ENCODE measurements at places on chromosomes 13 and 19.

- no peak overlapping the region for H3K4me3 ChIP-seq
- H3K36me3 ChIP-seq = no peaks in the 10 kb centered on the region
- peaks cover 72% of the 10 kb centered on the region for H3K27me3 ChIP-seq
- no peaks in the 10 kb centered on the region for H3K4me1 ChIP-seq
- H3K27ac ChIP-seq = no peak overlapping the region
Measured at GRCh38 chr19:50750010-50750409, 20.3 kb upstream of the GPR32 start.

DNA sequence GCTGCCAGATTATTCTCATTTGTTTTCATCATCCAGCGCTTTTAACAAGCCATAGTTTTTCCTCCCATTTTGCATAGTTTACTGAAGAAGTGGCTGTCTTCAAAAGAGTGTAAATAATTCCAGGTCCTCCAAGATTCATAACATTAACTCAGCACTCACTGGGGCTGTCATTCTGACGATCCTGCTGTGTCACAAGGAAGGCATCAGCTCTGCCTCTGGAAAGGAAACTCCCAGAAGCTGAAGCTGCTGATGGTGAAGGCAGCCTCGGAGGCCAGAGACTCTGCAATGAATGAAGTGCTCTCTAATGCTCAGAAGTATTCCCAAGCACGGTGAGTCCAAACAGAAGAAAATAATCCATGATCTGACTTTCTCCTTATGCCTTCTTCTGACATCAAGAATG, 60.0 kb downstream of the FLT1 start:
- H3K27ac ChIP-seq = no peak overlapping the region
- no peak for DNase-seq
- H3K36me3 ChIP-seq = no peaks in the 10 kb centered on the region
- no peak overlapping the region for H3K4me3 ChIP-seq
- no peaks in the 10 kb centered on the region for H3K4me1 ChIP-seq
- peaks cover 60% of the 10 kb centered on the region for H3K27me3 ChIP-seq

DNA sequence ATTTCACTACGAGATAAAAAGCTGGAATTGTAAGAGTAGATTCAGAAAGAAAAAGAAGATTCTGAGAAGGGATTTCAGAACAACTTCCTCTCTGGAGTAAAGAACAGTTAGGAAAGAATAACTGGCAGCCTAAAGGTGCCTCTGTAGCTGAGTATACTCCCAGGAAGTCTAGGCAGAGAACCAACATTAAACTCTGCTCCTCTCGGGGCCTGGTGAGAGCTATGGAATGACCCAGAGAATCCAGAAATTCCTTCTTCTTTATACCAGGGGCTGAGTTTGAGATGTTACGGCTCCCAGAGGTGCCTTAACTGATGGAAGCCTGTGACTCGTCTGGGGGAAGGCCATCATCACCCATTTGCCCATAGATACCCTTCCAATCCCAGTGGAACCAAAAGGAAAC, 39.1 kb downstream of the FAM216B start:
- H3K27ac ChIP-seq = no peak overlapping the region
- H3K36me3 ChIP-seq = no peaks in the 10 kb centered on the region
- no peak overlapping the region for H3K4me3 ChIP-seq
- no peaks in the 10 kb centered on the region for H3K4me1 ChIP-seq
- no peak for DNase-seq

GRCh38 chr13:112785483-112785856, 95.6 kb downstream of the ATP11A start:
- H3K4me3 ChIP-seq = no peak overlapping the region
- H3K36me3 ChIP-seq = no peaks in the 10 kb centered on the region
- no peak overlapping the region for H3K27ac ChIP-seq
- DNase-seq = no peak
- no peaks in the 10 kb centered on the region for H3K4me1 ChIP-seq
- H3K27me3 ChIP-seq = no peaks in the 10 kb centered on the region

GRCh38 chr19:3056417-3057088, 5.7 kb downstream of the TLE5 start:
- no peak for DNase-seq
- no peaks in the 10 kb centered on the region for H3K27me3 ChIP-seq
- no peak overlapping the region for H3K27ac ChIP-seq
- peaks cover 39% of the 10 kb centered on the region for H3K36me3 ChIP-seq

DNA sequence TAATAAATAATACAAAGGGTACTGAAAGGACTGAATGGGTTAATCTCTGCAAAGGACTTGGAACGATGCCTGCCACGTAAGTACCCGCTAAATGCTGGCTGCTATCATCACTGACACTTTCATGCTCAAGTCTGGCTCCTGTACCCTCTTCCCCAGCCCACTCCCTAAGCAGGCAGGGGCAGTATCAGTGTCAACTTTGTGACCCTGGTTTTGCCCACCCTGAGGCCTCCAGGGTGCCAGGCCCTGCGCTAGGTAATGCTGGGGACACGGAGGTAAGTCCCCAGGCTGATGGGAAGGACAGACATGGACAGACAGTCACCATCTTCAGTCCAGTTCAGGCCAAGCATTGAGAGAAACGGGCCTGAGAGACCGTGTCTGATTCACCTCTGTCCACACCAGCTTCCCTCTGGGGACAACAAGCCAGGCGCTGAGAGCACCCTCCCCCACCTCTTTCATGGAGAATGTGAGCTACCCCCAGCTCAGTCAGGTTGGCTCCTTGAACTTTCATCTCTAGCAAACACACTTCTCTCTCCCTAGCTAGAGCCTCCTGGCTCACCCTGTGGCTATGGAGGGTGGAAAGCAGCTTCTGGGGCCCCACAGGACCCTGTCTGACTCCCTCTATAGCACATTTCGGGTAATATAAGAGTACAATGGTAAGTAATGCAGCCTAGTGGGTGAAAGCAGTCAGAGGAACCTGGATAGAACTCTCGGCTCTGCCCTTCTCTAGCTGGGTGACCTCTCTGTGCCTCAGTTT, 800 bp downstream of the ETFB start:
- peak; percentile 36 for DNase-seq
- peaks cover 8% of the 10 kb centered on the region for H3K27me3 ChIP-seq
- H3K36me3 ChIP-seq = peaks cover 58% of the 10 kb centered on the region
- peak overlapping the region; percentile 93 for H3K27ac ChIP-seq

GRCh38 chr19:42512743-42513304, 15.5 kb downstream of the CEACAM1 start:
- H3K4me1 ChIP-seq = no peaks in the 10 kb centered on the region
- H3K27me3 ChIP-seq = no peaks in the 10 kb centered on the region
- DNase-seq = no peak
- H3K27ac ChIP-seq = no peak overlapping the region

DNA sequence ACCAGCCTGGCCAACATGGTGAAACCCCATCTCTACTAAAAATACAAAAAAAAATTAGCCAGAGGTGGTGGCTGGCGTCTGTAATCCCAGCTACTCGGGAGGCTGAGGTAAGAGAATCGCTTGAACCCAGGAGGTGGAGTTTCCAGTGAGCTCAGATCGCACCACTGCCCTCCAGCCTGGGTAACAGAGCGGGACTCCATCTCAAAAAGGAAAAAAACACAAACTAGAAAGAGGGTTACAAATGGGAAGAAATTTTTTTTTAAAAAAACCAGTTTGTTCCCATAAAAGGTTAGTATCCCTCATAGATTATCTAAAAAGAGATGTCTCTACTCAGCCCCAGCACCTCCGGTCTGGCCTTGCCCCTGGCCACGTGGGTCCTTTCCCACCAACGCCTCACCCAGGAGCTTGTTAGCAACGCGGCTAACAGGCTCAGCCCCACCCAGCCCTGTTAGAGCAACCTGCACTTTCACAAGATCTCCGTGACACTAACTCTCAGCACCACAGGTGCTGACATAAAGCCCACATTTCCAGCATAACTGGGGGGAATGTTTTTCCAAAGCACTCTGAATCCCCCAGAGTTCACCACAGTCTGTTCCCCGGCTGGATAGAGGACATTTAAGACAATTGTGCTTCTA, 4.3 kb downstream of the DMKN start:
- peak overlapping the region; percentile 93 for H3K4me3 ChIP-seq
- H3K4me1 ChIP-seq = peaks cover 17% of the 10 kb centered on the region
- H3K27me3 ChIP-seq = peaks cover 25% of the 10 kb centered on the region
- H3K36me3 ChIP-seq = peaks cover 49% of the 10 kb centered on the region

GRCh38 chr19:328025-328505, 16.5 kb downstream of the MIER2 start:
- no peak overlapping the region for H3K4me3 ChIP-seq
- H3K36me3 ChIP-seq = peaks cover 27% of the 10 kb centered on the region
- no peaks in the 10 kb centered on the region for H3K4me1 ChIP-seq
- H3K27me3 ChIP-seq = no peaks in the 10 kb centered on the region
- no peak overlapping the region for H3K27ac ChIP-seq

- no peak for DNase-seq
- no peak overlapping the region for H3K4me3 ChIP-seq
- no peak overlapping the region for H3K27ac ChIP-seq
- H3K4me1 ChIP-seq = no peaks in the 10 kb centered on the region
Measured at GRCh38 chr19:48947258-48947542, 7.5 kb upstream of the BAX start.

- DNase-seq = no peak
- no peak overlapping the region for H3K27ac ChIP-seq
- H3K4me3 ChIP-seq = no peak overlapping the region
Measured at GRCh38 chr13:30312904-30313303, 5.6 kb upstream of the KATNAL1 start.

DNA sequence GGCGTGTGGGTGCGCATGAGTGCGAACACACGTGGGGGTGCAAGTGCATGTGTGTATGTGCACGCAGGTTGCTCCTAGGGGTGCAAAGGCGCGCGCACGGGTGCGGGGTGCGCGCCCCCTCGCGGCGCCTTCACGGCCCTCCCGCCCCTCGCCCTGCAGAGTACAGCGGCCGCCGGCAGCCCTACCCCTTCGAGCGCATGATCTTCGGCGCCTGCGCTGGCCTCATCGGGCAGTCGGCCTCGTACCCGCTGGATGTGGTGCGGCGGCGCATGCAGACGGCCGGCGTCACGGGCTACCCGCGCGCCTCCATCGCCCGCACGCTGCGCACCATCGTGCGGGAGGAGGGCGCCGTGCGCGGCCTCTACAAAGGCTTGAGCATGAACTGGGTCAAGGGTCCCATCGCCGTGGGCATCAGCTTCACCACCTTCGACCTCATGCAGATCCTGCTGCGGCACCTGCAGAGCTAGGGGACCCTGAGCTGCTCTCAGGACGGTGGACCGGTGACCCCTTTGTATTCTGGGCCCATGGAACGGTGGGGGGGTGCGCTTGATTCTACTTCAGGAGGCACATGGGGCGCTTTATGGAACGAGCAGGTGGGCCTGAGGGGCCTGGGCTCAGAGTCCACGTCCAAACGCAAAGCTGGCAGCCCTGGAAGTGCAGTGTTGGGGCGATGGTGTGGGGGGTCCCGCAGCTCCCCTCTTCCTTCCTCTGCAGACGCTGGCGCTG, 27.7 kb downstream of the TMEM161A start:
- no peaks in the 10 kb centered on the region for H3K4me1 ChIP-seq
- no peak for DNase-seq
- H3K27me3 ChIP-seq = no peaks in the 10 kb centered on the region
- H3K4me3 ChIP-seq = no peak overlapping the region
- no peak overlapping the region for H3K27ac ChIP-seq
- peaks cover 5% of the 10 kb centered on the region for H3K36me3 ChIP-seq

DNA sequence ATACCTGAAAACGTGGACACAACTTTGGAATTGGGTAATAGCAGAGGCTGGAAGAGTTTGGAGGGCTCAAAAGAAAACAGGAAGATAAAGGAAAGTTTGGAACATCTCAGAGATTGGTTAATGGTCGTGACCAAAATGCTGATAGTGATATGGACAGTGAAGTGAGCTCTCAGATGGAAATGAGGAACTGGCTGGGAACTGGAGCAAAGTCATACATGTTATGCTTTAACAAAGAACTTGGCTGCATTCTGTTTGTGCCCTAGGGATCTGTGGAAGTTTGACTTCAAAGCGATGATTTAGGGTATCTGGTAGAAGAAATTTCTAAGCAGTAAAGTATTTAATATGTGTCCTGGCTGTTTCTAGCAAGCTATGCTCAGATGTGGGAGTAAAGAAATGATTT, 136.2 kb downstream of the DNAJC3 start:
- no peak for DNase-seq
- H3K36me3 ChIP-seq = no peaks in the 10 kb centered on the region
- H3K27ac ChIP-seq = no peak overlapping the region
- no peaks in the 10 kb centered on the region for H3K27me3 ChIP-seq
- no peak overlapping the region for H3K4me3 ChIP-seq

- no peaks in the 10 kb centered on the region for H3K36me3 ChIP-seq
- no peak overlapping the region for H3K27ac ChIP-seq
- H3K4me1 ChIP-seq = no peaks in the 10 kb centered on the region
- no peak for DNase-seq
- no peak overlapping the region for H3K4me3 ChIP-seq
Measured at GRCh38 chr13:33764716-33765115, 53.2 kb upstream of the RFC3 start.

GRCh38 chr19:38304352-38304865, 358 bp downstream of the C19orf33 start:
- peak overlapping the region; percentile 96 for H3K4me3 ChIP-seq
- H3K4me1 ChIP-seq = peaks cover 49% of the 10 kb centered on the region
- no peak for DNase-seq
- peak overlapping the region; percentile 96 for H3K27ac ChIP-seq
- H3K27me3 ChIP-seq = no peaks in the 10 kb centered on the region

GRCh38 chr13:105031306-105031705, 1504.2 kb downstream of the EFNB2 start:
- no peak overlapping the region for H3K27ac ChIP-seq
- H3K4me3 ChIP-seq = no peak overlapping the region
- no peak for DNase-seq
- H3K27me3 ChIP-seq = no peaks in the 10 kb centered on the region

GRCh38 chr19:44304659-44305193, at the start of gene ZNF235:
TSS of gene ZNF235 (minus strand) at chr19:44305025. CDS start at chr19:44303404, 1,621 bp downstream.
- peaks cover 13% of the 10 kb centered on the region for H3K36me3 ChIP-seq
- peak within 1 kb of the TSS; percentile 88 for H3K4me3 ChIP-seq
- H3K4me1 ChIP-seq = no peaks in the 10 kb centered on the region
- no peaks in the 10 kb centered on the region for H3K27me3 ChIP-seq
- peak within 1 kb of the TSS; percentile 84 for H3K27ac ChIP-seq

DNA sequence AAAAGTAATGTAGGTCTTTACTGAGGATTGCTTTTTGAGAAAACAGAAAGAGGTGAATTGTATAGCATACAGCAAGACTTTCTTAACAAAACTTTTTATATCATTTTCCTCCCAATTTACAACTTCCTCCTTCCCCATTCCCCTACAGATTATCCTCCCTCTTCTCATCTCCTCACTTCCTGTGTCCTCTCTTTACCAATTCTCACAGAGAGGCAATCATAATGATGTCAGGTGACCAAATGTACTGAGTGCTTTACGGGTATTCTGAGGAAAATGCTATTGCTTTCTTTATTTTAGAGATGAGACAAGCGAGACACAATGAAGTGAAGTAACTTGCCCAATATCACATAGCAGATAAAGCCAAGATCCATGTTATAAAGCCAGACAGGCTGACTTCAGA, 1.7 kb upstream of the MTMR6 start:
- no peaks in the 10 kb centered on the region for H3K4me1 ChIP-seq
- no peak overlapping the region for H3K4me3 ChIP-seq
- no peaks in the 10 kb centered on the region for H3K27me3 ChIP-seq

- H3K27ac ChIP-seq = no peak overlapping the region
- peaks cover 23% of the 10 kb centered on the region for H3K36me3 ChIP-seq
- no peak for DNase-seq
- H3K4me1 ChIP-seq = no peaks in the 10 kb centered on the region
- no peaks in the 10 kb centered on the region for H3K27me3 ChIP-seq
- H3K4me3 ChIP-seq = no peak overlapping the region
Measured at GRCh38 chr19:10138879-10139795, 19.4 kb upstream of the EIF3G start.

All from Calu3 (cell line).